ENCODE measurements at places on chromosomes 2 and 18.

DNA sequence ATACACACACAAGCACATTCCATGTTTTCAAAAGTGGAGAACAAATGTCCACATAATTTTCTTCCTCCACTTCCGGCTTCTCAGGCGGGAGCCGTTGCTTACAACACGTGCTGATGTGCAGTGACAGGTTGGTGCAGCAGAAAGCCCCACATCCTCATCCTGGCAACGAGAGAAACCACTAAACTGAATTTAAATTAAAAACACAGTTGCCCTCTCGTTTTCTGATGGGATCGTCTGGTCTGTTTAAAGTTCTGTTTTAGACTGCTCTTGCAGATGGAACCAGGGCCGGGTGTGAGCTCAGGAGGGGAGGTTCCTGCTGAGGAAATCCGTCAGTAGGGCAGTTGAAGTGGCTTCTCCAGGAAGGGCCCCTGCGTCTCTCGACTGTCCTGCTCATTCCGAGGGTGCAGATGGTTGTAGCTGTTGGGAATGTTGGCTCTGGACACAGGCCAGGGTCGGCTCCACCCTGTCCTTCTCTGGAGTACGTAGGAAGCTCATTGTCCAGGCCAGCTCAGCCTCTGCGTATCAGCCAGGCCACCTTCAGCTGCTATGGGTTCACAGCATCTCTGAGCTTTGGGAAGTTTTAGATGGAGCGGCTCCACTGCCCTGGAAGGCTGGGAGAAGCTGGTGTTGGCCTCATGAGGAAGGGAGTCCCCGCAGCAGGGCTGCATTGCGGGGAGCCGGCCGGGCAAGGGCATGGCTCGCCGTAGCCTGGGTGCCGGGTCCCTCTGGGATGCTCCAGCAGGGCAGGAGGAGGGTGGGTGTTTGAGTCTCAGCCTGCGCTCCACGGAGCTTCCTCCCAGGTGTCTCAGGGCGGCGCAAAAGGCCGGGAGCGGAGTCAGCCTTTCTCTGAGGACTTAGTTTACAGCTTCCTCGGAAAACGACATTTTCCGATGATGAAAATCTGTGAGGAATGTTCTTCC, 58.3 kb downstream of the NFATC1 start:
- no peaks in the 10 kb centered on the region for H3K27me3 ChIP-seq
- H3K27ac ChIP-seq, result no peak overlapping the region
- no peak overlapping the region for H3K4me3 ChIP-seq
- H3K36me3 ChIP-seq, result peaks cover 30% of the 10 kb centered on the region
- DNase-seq, result no peak
- peaks cover 15% of the 10 kb centered on the region for H3K4me1 ChIP-seq

DNA sequence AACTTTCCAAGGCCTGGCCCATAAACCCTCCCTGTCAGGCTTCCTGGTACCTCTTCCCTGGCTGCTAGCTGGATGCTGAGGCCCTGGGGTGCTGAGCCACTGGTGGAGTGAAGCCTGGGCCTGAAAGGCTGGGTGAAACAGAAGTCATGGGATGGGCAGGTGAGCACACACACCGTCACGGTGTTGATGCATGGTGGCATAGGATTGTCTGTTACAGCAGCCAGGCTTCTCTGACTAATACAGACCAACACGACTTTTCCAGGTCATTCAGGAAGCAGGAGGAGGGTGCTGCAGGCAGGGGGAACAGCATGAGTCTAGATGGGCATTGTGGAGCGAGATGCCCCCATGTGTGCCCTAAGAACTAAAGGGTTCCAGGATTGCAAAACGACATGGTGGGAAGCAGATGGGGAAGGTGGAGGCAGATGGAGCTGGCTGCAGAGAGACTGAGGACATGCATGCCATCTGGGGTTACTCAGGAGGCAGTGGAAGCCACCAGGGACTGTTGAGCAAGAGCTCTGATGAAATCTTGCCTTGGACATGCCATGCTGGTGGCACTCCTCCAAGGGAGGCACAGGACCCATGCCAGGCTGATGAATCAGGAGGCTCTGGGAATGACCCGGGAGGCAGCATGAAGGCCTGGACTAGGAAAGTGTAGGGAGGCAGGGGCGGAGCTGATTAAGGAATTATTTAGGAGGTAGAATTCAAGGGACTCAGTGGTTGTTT, 480.9 kb downstream of the TSN start:
- no peaks in the 10 kb centered on the region for H3K36me3 ChIP-seq
- H3K27me3 ChIP-seq, result no peaks in the 10 kb centered on the region
- no peak overlapping the region for H3K4me3 ChIP-seq
- no peak for DNase-seq
- no peak overlapping the region for H3K27ac ChIP-seq
- no peaks in the 10 kb centered on the region for H3K4me1 ChIP-seq

DNA sequence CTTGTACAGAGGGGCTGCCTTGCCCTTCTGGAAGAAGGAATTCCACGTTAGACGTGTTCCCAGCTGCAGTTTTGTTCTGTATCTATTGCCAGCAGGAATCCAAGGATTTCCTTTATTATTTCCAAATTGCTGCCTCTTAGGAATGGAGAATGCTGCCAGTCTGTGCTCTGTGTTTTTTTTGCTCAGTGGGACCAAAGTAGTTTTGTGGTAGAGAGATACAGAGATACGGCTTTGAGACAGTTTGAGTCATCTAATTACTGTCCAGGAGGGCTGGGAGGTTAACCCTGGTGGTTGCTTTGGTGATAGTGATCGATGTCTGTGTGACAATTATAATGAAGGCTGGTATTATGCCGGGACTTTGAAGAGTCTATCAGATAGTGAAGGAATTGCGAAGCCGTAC, 26.3 kb downstream of the ASAP2 start:
- H3K27me3 ChIP-seq, result no peaks in the 10 kb centered on the region
- H3K27ac ChIP-seq, result peak overlapping the region; percentile 81
- H3K4me1 ChIP-seq, result peaks cover 79% of the 10 kb centered on the region
- no peak for DNase-seq
- no peak overlapping the region for H3K4me3 ChIP-seq

- no peak overlapping the region for H3K4me3 ChIP-seq
- no peaks in the 10 kb centered on the region for H3K36me3 ChIP-seq
- no peaks in the 10 kb centered on the region for H3K27me3 ChIP-seq
- no peak overlapping the region for H3K27ac ChIP-seq
- no peaks in the 10 kb centered on the region for H3K4me1 ChIP-seq
Observed at GRCh38 chr2:12807907-12808810, 91.4 kb downstream of the TRIB2 start.

- H3K27ac ChIP-seq, result peak within 1 kb of the TSS; percentile 96
- H3K4me3 ChIP-seq, result peak within 1 kb of the TSS; percentile 90
- H3K36me3 ChIP-seq, result no peaks in the 10 kb centered on the region
Observed at GRCh38 chr2:159616286-159616701, at the start of gene BAZ2B. TSS of gene BAZ2B (minus strand) at chr2:159616548. CDS start at chr2:159478719, 137,829 bp downstream.

Measured in thoracic aorta (tissue), 2 donors.